ENCODE measurements at places on chromosomes 1 and 21. TPM values are rescaled to one million over a fixed set of nuclear protein-coding genes. Genes with fewer than 3 reads are reported as not detected.

Gene ZFYVE9
- total RNA-seq, result 16.6 TPM

Gene ADGRL4
- not detected for total RNA-seq

Gene CFHR3
- total RNA-seq, result not detected

- no peaks in the 10 kb centered on the region for H3K36me3 ChIP-seq
- DNase-seq, result no peak
- no peaks in the 10 kb centered on the region for H3K27me3 ChIP-seq
- no peaks in the 10 kb centered on the region for H3K4me1 ChIP-seq
These were observed 45.9 kb downstream of the TRIM11 start for GRCh38 chr1:228360533-228361313.

- H3K4me3 ChIP-seq, result no peak overlapping the region
- 0 out of 2 replicates have a peak, but pooled peaks cover 4% of the 10 kb centered on the region for H3K27me3 ChIP-seq
- DNase-seq, result no peak
- H3K27ac ChIP-seq, result no peak overlapping the region
- no peaks in the 10 kb centered on the region for H3K36me3 ChIP-seq
These were observed 28.5 kb downstream of the RYR2 start for GRCh38 chr1:237070519-237070918.

DNA sequence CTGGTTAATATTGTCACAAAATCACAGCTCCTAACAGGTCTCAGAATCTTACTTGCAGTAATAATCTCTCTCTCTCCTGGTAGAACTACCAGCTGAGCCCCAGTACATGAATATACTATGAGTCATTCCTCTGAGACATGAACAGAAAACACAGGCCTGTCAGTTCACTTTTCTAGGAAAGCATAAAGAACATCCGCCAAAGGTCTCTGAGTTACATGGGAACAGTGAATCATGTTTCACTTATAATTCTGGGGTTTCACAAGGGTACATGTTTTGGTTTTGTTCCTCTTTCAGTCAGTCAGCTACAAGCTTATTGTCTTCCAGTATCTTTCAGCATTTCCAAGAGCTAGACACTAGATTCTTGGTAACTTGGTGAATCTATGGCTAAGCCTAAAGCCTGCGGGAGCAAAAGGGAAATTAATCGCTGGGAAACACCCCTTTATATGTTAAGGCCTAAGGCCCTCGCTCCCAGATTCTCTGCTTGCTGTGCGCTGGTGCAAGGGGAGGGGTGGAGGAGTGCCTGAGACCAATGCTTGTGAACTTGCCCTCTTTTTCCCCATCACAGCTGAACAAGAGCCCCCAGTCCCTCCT lies 31.7 kb downstream of the IFNGR2 start:
- peak overlapping the region; percentile 97 for H3K27ac ChIP-seq
- peaks cover 25% of the 10 kb centered on the region for H3K4me1 ChIP-seq
- H3K36me3 ChIP-seq, result peaks cover 44% of the 10 kb centered on the region
- DNase-seq, result peak; percentile 93
- H3K27me3 ChIP-seq, result no peaks in the 10 kb centered on the region
- no peak overlapping the region for H3K4me3 ChIP-seq

DNA sequence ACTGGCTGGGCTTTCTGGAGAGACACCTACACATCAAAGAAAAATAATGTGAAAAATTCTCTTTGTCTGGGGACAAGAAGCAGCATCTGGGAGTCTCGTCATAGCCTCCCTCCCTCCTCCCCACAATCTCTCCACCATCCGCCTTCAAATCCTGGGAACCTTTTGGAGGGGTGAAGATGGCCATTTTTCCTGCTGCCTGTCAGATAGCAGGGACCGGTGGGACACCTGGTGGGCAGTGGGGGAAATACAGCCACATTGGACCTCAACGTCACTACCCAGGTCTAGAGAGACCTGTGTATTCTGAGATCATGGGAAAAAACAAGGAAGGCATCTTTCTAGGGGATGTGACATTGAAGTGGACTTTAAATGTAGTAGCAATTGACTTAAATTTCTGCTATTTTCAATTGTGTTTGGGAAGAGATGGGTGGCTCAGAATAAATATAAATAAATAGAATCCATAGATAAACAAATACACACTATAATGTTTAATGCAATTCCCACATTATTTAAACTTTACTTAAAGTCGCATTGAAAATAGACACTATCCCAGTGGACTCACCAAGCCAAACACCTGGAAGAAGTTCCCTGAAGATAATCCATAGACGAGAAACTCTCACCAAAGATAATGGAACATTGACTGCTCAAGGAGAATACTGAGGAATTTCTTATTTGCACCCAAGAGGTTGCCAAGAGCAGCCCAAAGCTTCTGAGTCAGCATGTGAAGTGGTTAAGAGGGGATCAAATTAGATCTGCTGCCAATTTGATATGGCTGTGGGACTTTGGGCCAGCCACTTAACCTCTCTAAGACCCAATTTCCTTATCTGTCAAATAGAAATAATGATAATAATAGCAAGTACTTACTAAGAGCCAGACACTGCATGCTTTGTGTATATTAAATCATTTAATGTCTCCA lies 147.6 kb upstream of the CAMK1G start:
- DNase-seq, result peak; percentile 98
- H3K4me1 ChIP-seq, result peaks cover 53% of the 10 kb centered on the region
- H3K27me3 ChIP-seq, result no peaks in the 10 kb centered on the region
- peaks cover 15% of the 10 kb centered on the region for H3K36me3 ChIP-seq
- H3K4me3 ChIP-seq, result no peak overlapping the region

DNA sequence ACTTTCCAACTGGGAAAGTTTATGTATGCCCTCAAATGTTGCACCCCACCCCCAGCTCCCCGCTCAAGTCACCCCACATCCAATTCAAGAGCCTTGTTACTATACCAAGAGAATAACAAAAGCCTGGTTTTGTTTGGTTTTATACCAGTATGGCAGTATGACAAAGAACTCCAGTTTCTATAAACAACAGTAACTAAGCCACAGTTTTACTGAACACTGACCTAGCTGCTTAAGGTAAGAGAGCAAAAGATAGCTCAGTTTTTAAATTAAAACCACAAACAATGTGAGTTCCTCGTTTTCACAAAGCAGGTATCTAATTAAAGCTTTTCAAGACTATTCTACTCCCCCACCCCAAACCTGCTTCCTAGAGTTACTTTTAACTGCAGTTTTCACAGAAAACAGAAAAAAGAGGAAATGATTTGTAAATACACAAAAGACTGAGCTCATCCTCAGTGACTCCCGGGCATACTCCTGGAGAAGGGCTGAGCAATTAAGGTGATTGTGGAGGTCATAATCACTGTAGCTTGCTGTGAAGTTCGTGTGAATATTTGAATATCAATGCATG lies 59.3 kb upstream of the LHX8 start:
- no peak for DNase-seq
- no peak overlapping the region for H3K27ac ChIP-seq
- no peaks in the 10 kb centered on the region for H3K36me3 ChIP-seq
- no peaks in the 10 kb centered on the region for H3K4me1 ChIP-seq
- H3K4me3 ChIP-seq, result no peak overlapping the region

DNA sequence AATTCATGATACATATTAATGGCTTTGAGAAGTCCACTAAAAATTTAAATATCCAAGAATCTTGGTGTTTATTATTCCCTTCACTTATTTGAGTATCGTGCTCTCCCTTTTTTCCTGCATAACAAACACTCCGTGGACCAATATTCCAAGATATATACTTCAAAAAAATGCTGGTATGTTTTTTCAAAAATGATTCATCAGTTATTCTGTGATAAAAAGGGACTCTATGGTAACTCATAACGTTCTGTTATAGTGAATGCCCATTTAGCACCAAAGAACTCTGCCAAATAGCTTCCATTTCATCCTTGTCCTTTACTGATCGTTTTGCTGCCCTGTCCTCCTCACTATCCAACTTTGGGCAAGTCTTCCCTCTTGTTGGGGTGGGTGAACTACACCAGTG lies 12.9 kb downstream of the GIPC2 start:
- no peak for DNase-seq
- no peak overlapping the region for H3K4me3 ChIP-seq
- no peaks in the 10 kb centered on the region for H3K27me3 ChIP-seq

DNA sequence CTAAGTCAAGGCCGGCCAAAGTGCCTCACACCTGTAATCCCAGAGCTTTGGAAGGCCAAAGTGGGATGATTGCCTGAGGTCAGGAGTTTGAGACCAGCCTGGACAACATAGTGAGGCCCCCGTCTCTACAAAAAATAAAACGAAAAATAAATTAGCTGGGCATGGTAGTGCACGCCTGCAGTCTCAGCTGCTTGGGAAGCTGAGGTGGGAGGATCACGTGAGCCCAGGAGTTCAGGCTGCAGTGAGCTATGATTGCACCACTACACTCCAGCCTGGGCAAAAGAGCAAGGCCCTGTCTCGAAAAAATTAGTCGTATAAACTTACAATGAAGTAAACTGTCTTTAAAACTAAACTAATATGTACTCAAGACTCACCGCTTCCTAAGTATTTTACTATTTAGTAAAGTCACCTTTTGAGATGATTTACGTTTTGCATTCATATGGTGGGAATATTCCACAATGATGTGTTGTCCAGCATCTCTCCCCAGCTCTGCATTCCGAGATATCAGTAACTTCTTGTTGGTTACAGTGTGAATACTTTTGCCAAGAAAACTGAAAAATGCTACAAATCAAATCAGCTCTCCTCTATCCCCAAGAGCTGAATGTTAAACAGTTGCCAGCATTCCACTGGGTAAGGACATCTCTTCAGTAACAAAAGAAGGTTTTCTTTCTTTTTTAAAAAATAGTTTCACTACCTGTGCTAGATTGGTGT lies 84.9 kb upstream of the C21orf91 start:
- DNase-seq, result no peak
- no peaks in the 10 kb centered on the region for H3K27me3 ChIP-seq
- H3K36me3 ChIP-seq, result no peaks in the 10 kb centered on the region
- H3K4me3 ChIP-seq, result no peak overlapping the region
- H3K4me1 ChIP-seq, result peaks cover 6% of the 10 kb centered on the region
- H3K27ac ChIP-seq, result no peak overlapping the region

GRCh38 chr1:35386959-35387358 lies 118.5 kb downstream of the ZMYM4 start:
- H3K36me3 ChIP-seq, result peaks cover 29% of the 10 kb centered on the region
- H3K4me3 ChIP-seq, result no peak overlapping the region
- no peak overlapping the region for H3K27ac ChIP-seq
- DNase-seq, result no peak
- H3K27me3 ChIP-seq, result no peaks in the 10 kb centered on the region

- no peaks in the 10 kb centered on the region for H3K36me3 ChIP-seq
- H3K27ac ChIP-seq, result no peak overlapping the region
- H3K4me3 ChIP-seq, result no peak overlapping the region
- no peaks in the 10 kb centered on the region for H3K27me3 ChIP-seq
- peaks cover 8% of the 10 kb centered on the region for H3K4me1 ChIP-seq
- no peak for DNase-seq
These were observed 19.6 kb upstream of the RAP1A start for GRCh38 chr1:111599781-111600693.

DNA sequence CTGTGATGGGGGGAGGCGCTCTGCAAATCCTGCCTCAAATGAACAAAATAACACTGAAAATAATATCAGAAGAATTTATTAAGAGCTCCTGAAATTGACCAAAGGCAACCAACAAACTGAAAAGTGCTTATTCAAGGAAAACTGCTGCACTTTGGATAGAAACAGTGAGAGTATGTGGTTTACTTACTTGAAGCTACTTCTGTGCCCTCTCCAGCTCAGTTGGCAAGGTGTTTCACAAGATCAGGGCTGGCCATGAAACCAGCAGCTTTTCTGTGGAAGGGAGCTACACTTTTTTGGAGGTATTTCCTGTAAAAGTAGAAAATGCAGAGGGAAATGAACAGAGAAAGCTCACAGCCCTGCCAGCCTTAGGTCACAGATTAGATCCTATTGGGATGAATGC lies 310.0 kb upstream of the SPAG17 start:
- DNase-seq, result no peak
- no peaks in the 10 kb centered on the region for H3K27me3 ChIP-seq
- H3K27ac ChIP-seq, result no peak overlapping the region
- no peaks in the 10 kb centered on the region for H3K36me3 ChIP-seq
- no peak overlapping the region for H3K4me3 ChIP-seq
- H3K4me1 ChIP-seq, result no peaks in the 10 kb centered on the region

GRCh38 chr1:92066321-92066720 lies 8.9 kb downstream of the SETSIP start:
- no peaks in the 10 kb centered on the region for H3K36me3 ChIP-seq
- H3K4me1 ChIP-seq, result no peaks in the 10 kb centered on the region
- H3K27ac ChIP-seq, result no peak overlapping the region
- peak; percentile 18 for DNase-seq

DNA sequence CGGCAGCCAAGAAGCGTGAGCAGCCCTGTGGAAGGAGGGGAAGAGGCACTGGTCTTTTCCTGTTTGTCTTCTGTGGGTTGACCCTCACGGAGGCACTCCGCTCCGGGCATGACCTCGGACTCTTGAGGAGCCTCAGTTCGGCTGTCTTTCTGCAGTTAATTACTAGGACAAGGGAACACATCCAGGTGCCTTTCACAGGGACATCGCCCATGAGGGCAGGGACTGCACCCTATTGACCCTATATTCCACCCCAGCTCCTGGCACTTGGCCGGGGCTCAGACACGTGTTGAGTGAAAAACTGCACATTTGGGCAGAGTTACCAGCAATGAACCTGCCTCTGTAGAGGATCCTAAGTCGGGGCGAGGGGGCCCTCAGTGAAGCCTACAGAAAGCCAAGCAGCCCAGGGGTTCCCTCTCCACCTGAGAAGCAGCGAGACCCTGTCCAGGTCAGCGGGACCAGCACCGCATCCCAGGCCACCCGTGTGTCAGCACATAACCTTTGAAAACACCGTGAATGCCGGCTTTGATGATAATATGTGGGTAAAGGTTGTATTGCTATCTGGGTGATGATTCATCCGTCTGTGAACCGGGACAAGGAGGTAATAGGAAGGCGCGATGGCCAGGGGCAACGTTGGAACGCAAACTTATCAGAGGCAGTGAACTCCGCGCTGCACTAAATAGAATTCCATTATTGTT lies 161.4 kb upstream of the ARHGEF16 start:
- DNase-seq, result peak; percentile 41
- H3K27ac ChIP-seq, result no peak overlapping the region
- H3K4me3 ChIP-seq, result no peak overlapping the region
- H3K27me3 ChIP-seq, result peaks cover 100% of the 10 kb centered on the region
- peaks cover 7% of the 10 kb centered on the region for H3K4me1 ChIP-seq

DNA sequence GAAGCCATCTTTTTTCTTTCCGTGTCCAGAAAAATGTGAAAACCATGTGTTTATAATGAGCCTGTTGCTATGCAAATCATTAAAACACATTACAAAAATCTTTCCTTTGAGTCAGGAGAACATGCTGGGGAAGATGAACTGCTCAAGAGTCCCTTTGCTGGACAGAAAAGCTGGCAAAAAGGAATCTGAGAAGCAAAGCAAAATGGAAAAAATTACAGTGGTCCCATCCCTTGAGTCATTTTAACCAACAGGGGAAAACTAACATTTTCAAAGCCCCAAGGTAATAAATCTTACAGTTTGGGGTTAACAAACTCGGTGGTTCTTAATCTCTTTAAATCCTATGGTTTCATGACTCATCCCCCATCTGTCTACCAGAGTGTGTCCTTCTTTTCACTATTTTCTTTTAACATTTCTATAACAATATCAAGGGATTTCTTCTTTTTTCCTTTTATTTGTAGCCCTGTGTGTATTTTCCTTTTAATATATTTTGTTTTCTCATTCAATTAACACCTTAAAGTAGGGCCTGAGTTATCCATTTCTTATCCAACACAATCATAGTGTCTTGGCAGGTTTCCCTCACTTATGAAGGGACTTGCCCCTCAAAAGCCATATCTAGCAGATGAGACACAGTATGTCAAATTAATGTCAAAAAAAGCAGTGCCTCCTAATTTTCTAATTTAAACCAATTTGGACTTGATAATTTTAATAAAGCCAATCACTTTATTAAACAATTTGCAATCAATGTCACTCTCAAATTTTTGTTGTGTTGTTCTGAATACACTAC lies 105.4 kb downstream of the PTPN14 start:
- peak overlapping the region; percentile 95 for H3K27ac ChIP-seq
- peak overlapping the region; percentile 46 for H3K4me3 ChIP-seq
- peak; percentile 92 for DNase-seq
- H3K36me3 ChIP-seq, result no peaks in the 10 kb centered on the region
- no peaks in the 10 kb centered on the region for H3K27me3 ChIP-seq
- H3K4me1 ChIP-seq, result peaks cover 48% of the 10 kb centered on the region

Data from PC-3 (cell line).